ENCODE measurements at places on chromosomes 4 and X.

DNA sequence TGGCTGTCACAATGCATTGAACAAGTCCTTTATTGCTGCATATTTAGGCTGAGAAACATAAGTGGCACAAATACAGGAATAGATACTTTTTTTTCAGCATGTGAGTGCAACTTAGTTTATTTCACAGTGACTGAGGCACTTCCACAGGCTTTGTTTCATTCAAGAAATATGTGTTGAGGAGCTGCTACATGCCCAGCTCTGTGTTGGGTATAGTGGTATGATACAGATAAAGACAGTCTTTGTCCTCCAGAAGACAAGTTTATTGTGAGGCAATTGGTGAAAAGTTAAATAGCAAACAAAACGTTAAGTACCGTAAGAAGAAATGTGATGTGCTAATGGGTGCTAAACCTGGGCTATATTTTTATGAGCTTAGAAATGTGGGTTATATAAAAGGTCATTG, 186.4 kb downstream of the SPRY1 start:
- no peak for DNase-seq

GRCh38 chr4:159204566-159204965, 101.7 kb downstream of the RAPGEF2 start:
- no peak for DNase-seq

- no peak for DNase-seq
These were observed 30.2 kb upstream of the TSPAN5 start for GRCh38 chr4:98688411-98689290.

GRCh38 chrX:154458954-154459778, 1.1 kb downstream of the PLXNA3 start:
- DNase-seq: no peak

DNA sequence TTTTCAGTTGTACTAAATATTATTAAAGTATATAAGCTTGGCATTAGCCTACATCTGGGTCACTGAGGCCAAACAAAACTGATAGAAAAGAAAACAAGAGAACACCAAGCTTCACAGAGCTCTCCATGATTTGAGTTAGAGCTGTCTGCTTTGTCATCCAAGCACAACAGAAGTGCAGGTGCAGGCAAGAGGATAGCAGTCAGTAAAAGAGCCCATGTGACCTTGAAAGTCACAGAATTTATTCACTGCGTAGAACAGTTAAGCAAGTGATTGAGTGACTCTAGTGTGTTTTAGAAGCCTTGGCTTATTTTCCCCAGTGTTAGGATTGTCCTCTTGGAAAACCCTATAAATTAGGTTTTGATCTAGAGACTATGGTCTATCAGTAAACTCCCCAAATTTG, 49.4 kb upstream of the PRDM5 start:
- no peak for DNase-seq

DNA sequence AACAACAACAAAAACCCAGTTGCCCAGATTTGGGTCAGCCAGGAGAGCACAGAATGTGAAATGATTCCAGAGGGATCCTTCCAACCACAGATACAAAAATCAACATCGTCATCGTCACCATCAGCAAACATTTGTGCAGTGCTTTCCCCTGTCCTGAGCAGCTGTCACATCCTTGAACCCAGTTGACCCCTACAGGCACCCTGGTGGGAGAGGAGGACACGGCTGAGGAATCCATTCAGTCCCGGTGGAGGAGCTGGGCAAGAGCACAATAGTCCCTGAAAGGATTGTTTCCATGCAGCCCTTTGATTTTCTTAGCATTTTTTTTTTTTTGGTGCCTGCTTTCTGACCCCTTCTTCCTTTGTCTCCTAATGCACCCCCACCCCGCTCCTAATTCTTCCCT, 37.1 kb upstream of the STX18 start:
- no peak for DNase-seq

DNA sequence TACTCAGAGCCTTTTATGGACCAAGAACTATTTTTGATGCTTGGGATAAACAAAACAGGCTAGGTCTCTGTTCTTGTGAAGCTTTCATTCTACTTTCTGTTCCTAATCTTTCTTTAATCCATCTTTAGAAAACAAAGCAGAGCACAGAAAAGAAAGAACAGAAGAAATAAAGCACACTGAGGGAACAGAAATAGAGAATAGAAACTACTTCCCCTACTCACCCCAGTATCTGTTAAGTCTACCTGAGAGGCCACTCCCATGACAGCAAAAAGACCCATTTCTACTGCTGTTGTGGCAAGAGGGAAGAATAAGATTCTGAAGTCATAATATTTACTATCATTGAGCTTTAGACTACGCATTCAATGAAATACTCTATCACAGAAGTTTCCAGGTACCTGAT, 9.2 kb downstream of the RFC1 start:
- no peak for DNase-seq
